ENCODE measurements at places on chromosomes 11 and 22.
A peak's percentile ranks its signal among the peaks of the same experiment; 100 is the strongest.

- DNase-seq, result no peak
These were observed 413.6 kb downstream of the OPCML start for GRCh38 chr11:133118563-133119268.

DNA sequence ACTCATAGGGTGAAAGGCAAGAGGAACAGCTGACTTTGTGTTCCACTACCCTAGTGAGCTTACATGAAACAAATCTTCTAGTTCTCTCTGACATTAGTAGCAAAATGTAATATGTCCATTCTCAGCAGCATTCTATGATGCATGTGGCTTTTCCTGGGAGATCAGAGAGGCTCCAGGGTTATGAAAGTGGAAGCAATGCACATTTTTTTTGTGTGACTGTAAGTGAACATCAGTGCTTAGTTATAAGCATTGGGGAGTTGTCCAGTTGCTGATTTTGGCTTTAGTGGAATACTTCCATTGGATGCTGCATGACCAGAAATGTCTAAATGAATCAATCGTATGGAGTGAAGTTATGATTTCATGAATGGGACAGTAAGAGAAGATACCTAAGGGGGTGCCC lies 255.9 kb downstream of the FAT3 start:
- DNase-seq, result no peak

DNA sequence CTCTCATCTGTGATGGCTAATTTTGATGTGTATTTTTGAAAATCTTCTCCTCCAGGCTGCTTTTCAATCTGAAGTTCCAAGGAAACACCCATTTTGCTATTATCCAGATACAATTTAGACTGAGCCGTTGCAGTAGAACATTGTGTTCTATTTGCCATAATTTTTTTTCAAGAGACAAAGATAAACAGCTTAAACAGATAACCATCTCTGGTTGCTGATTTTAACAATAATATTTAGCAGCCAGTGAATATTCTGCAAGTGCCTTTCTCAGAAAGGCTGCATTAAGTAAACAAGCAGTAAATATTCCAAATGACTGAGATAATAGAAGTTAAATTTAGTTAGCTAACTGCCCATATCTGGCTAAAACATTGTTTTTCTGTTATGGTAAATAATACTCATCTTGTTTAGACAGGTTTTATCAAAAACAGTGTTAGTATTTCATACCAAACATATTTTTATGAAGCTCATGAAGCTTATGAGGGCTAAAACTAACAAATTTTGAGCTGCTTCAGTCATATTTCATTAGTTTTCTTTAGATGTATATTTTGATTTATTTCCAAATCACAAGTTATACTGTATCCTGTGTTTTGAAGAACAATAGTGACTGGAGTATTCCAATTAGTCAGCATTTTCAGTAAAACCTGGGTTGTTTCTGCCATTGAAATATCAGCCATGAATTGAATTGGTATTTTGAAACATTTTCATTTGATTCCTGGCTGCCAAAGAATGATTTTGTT lies 206.7 kb downstream of the SBF2 start:
- DNase-seq, result no peak

GRCh38 chr11:76609736-76610370 lies 60.7 kb downstream of the LRRC32 start:
- DNase-seq, result no peak

DNA sequence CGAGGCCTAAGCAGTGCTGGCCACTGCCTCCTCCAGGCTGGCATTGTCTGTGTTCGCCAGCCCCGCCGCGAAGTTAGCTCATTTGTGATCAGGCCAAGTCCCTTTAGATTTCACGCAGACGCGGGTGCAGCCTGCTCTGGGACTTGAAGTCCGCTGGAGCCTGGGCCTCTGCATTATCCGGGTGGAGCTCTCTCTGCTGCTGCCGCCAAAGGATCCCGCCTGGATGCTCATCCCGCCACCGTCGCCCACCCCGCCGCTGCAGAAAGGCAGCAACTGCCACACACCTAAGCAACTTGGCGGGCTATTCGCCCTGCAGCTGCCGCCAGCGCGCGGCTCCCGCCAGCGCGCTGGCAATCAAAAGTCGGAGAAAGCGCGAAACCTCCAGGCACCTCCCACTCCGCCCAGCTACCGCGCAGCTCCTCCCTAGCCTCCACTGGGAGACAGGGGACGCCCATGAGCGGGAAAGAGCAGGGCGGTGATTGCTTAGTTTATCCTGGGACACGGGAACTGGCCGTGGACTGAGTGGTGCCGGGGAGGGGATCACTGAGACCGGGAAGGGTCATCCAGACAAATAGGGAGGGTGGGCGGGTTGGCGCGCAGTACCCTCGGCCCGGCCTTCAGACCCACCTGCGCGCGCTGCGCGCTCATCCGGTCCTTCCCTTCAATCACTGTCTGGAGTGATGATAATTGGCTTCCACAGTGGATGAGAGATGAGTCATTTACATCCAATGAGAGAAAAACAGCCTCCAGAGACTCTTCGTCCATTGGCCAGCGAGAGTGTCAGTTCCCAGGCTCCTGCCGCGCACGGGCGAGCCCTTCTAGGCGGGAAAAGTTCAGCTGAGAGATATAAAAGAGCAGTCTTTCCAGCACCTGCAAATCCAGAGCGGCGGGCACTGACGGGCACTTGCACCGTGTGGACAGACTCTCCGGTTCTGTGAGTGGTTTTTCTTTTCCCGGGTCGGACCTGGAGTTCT lies at the start of gene FAM111B:
Gene FAM111B, plus strand, starts transcription at position 875 of the 974 bp plus-strand sequence. CDS start 2,389 bp downstream, outside the sequence.
- DNase-seq, result peak; percentile 25

DNA sequence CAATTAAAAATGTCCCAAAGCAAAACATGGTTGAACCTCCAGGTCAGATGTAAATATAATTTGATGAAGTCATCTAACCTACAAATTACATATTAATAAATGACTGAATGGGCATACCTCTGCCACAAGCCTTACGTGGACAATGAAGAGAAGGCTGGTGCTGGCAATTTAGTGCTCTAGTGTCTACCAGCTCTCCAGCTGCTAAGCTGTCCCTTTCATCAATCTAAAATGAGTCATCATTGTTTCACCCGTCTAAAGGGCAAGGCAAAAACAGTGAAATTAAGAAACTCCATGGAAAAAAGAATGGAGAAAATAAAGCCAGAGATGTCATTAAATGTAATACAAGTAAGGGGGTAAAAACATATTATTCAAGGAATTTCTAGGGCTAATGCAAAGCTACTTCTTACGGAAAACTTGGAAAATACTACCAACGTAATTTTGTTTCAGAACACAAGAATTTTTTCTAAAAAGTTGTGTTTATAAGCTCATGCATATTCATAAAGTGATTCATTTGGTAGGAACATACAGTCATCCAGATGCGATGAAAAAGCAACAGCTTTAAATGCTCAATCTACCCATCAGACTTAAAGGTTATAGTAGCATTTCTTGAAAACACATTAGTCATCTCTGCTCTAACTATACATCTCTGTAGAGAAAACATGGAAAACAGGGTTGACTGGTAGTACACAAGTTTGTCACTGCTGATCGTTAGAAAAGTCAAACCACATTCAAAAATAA lies 71.5 kb downstream of the SIK3 start:
- no peak for DNase-seq

DNA sequence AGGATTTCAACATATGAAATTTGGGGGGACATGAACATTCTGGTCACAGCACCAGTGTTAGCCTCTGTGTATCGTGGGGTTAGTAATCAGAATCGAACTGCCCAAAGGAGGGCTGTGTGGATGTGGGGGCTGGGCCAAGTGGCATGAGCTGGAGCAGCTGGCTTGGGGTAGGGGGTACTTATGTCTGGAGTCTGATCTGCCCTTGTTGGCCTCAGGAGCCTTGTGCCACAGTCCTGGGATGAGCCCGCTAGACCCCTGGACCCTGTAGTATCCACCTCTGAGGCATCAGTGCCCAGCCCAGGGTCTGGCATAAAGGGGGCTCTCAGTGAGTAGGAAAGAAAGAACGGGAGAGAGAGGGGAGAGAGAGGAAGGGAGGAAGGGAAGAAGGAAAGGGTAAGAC lies 67.3 kb downstream of the LRRC32 start:
- DNase-seq, result no peak

DNA sequence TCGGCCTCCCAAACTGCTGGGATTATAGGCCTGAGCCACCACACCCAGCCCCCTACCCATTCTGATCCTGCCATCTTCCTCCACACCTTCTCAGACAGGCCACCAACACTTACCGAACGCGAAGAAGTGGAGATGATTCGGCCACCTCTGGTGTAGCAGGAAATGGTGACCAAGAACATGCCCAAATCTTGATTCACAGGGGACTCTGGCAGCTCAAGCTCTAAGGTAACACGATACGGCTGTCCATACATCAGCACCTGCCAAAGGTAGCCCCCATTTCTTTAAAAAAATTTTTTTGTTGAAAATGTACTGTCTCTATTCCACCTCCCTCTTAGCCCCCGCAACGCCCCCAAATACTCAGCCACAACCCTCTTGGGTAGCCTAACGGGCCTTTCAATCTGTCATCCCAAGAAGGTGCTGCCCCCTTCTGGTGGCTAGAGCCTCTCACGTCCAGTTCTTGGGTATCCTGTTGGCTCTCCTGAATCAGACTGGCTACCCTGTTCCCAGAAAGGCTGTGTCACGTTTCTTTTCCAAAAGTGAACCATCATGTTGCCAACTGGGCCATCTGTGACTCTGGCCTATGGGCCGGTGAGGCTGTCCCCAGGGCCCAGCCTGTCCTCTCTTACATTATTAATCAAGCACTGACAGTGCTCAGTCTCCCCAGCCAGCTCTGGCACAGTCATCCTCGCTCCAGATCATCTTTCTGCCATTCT lies 5.3 kb upstream of the LRRN4CL start:
- peak; percentile 26 for DNase-seq

GRCh38 chr11:19187114-19187832 lies 14.5 kb downstream of the CSRP3 start:
- DNase-seq, result no peak

GRCh38 chr11:10603721-10604297 lies 35.3 kb upstream of the LYVE1 start:
- DNase-seq, result no peak

GRCh38 chr11:59759900-59760299 lies 4.7 kb downstream of the STX3 start:
- no peak for DNase-seq

DNA sequence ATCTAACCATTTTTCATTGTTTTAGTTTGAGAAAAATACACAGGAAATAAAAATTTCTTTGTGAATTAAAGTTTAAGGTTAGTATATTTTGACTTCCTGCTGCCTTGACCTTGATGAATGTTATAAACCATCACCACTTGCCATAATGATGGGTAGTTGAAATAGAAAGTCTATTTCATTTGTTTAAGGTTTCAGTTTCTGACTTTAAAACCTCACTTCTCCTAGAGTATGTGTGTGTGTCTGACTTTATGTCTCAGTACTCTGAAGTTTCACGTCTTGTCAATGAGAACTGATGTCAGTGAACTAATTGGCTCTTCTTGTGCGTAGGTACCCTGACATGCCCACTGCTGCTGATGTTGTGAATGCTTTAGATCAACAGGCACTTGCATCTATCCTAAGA lies 188.2 kb downstream of the METTL15 start:
- DNase-seq, result no peak

GRCh38 chr11:118111019-118111743 lies 24.4 kb upstream of the SMIM35 start:
- no peak for DNase-seq

DNA sequence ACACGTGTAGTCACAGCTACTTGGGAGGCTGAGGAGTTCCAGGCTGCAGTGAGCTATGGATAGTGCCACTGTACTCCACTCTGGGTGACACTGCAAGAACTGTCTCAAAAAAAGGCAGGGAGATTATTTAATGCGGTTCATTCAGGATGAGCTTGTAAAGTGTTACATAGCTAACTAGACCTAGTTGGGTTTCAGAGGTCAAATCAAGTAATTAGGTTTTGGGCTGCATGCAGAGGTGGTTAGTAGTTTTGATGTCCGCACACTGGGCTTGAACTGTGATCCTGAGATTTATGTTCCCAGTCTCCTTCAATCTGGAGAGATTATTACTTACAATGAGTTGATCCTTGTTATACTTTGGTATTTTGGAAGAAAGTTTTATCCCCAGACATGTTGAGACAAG lies 2.1 kb upstream of the RBM4 start:
- no peak for DNase-seq

GRCh38 chr11:57978686-57979531 lies 44.8 kb upstream of the OR9Q1 start:
- no peak for DNase-seq

DNA sequence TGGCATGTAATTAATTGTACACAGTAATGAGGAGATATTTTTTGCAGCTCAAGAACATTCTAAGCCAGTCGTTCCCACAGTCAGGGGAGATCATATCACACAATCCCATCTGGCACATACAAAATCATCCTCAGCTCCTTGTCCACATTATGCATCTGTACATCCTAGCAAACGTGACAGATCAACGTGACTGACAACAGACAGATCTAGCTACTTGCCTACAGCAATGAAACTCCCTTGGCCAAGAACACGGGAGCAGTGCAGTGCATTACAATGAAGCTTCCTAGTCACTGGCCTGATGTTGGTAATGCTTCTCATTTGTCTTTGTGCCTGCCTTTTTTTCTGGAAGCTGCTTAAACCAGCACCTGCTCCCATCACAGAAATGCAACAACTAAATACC lies 24.5 kb upstream of the GUCY1A2 start:
- no peak for DNase-seq

GRCh38 chr11:33828604-33829429 lies 54.5 kb upstream of the FBXO3 start:
- no peak for DNase-seq

DNA sequence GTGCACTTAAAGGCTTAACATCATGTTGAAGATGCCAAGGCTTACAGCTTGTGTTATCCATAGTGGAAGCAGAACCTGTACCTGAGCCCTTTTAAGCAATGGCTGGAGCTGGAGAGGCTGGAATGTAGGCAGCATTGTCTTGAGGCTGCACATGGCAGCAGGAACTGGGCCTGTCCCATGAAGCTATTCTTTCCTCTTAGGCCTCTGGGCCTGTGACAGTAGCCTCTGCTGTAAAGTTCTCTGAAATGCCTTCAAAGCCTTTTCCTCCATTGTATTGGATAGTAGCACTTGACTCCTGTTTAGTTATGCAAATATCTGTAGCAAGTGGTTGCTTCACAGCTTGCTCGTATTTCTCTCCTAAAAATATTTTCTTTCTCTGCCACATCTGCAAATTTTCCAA lies 127.4 kb upstream of the ANO5 start:
- DNase-seq, result no peak

DNA sequence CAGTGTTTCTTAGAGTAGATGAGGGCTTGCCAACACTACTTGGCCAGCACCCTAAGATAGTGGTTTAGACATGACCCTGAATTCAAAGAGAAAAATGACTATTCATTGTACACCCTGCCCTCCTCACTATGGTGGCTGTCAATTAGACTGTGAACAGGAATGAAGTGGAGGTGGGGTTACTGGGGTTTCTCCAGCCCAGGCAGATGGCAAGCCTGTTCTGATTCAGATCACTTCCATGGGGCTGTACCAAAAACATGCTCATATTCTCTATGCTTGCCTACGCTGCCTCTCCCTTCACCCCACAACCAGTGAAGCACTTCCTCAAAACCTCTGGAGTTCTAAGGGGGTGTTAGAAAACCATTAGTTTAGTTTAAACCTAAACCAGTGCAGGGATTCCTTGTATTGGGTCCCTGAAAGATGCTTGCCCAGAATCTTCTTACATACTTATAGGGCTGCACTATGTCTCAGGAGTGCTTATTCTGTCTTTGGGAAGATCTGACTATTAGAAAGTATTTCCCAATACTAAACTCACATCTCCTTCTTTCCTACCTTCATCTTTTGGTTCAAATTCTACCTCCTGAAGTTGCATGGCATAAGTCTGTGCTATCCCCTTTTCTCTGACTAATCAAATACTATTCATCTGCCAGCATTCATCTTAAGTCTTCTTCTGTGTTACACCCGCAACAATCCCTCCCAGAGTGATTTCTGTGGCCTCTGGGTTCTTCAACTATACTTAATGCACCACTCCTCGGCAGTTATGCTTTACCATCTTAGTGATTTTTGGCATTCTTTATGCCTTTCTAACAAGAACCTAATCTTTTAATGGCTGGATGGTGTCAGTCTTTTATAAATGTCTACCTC lies 71.8 kb downstream of the ATG16L2 start:
- DNase-seq, result no peak
